DMS153 (cell line): ENCODE measurements at places on chromosomes 12 and 14.

DNA sequence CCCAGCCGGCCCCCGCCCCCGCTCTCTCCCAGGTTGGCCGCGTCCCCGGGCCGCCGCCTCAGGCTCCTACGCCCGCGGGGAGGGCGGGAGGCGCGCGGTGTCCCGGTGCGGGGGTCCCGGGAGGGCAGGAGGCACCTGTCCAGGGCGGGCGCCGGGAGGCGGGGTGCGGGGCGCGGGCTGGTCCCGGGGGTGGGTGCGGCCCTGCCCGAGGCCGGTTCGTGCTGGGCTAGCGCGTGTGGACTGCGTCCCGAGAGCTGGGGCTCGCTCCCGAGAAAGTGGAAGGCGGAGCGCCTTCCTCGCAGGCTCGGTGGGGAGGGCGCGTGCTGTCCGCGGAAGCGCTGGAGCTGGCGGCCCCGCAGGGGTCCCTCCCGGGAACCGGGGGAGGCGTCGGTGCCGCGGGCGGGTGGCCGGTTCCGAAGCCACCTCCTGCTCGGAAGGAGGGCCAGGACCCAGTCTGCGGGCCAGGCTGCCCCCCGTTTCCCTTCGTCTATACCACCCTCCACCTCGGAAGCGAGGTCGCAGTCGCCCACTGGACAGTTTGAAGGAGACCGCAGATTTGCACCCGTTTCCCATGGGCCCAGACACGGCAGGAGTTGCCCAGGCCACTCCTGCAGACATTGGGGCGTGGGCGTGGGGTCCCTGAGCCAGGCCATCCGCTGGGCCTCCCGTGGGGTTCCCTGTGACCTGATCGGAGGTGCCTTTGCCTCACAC is 636 bp downstream of the ZFYVE21 start:
- DNase-seq = no peak

GRCh38 chr14:101446387-101446969 is 114.8 kb upstream of the DIO3 start:
- DNase-seq = no peak

- DNase-seq = no peak
These were observed 43.7 kb downstream of the DUSP16 start for GRCh38 chr12:12518919-12519318.

GRCh38 chr14:56963381-56963780 is 153.1 kb upstream of the OTX2 start:
- DNase-seq = no peak

GRCh38 chr12:112992541-112993398 is 14.5 kb downstream of the OAS2 start:
- peak; percentile 8 for DNase-seq

DNA sequence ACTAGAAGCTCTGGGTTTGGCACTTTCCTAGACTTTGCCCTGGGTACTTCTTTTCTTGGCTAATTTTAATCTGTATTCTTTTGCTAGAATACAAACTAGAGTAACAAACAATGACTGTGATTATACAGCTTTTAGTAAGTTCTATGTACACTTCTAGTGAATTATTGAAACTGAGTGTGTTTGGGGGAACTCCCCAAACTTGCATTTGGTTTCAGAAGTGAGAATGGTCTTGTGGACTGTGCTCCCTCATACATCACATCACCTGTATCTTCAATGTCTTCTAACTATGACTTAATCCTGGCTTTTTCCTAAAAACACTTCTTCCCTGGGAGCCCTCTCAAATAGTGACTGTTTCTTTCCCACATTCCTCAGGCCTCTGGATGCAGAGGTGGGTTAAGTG is 23.6 kb upstream of the SSTR1 start:
- DNase-seq = no peak

DNA sequence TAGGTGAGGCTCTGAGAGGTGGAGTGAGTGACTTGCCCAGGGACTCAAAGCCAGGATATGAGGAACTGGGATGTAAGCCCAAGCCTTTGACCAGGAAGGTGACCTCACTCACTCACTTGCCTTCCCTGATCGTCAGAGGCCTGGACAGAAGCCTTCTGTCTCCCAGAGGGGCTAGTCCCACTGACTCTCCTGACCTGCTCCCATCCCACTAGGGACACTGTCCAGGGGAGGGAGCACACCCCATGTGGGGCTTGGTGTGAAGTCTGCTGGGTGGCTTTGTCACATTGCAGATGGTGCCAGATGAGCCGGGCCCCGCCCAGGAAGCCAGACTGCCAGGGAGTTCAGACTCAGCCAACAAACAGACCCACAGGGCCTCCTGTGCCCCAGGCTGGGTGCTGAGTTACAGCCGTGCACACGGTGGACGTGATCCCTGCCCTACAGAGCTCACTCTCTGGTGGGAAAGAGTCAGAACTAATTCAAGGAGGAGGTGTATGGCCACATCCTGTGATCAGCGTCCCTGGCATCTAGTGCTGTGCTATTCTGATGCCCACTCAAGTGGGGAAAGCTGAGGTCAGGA is 28.3 kb downstream of the MMAB start:
- no peak for DNase-seq

DNA sequence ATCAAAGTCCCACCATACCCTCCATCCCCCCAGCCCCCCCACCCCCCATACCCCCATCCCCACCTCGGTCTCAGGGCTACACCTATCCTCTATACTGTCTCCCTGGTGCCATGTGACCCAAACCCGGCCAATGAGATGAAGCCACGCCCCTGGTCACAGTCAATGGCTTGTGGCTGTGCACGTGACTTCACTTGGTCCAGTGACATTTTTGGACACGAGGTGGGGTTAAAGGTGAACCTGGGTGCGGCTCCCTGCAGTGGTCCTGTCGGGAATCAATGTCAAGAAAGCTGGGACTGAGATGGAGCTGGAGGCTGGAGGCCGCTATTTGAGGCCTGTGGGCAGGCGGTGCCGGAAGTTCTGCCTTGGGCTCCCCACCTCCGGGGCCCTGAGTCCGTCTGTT is 100.7 kb upstream of the MAP1LC3B2 start:
- no peak for DNase-seq

DNA sequence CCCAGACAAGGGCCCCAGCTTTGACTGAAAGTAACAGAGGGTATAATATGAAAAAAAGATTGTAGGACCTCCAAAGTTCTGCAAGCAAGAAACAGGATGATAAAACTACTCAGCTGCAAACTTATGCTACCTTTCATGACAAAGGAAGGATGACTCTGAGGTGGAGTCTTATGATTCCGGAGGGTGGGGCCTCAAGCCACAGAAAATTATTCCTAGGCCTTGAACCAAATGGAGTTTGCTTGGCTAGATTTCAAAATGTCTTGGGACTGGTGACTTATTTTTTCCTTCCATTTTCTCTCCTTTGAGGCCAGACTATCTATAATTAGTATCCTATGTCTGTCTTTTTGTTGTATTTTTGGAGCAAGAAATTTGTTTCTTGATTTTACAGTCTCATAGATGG is 336.4 kb downstream of the LRIG3 start:
- no peak for DNase-seq

GRCh38 chr14:70881549-70882177 is 25.6 kb upstream of the PCNX1 start:
- no peak for DNase-seq

DNA sequence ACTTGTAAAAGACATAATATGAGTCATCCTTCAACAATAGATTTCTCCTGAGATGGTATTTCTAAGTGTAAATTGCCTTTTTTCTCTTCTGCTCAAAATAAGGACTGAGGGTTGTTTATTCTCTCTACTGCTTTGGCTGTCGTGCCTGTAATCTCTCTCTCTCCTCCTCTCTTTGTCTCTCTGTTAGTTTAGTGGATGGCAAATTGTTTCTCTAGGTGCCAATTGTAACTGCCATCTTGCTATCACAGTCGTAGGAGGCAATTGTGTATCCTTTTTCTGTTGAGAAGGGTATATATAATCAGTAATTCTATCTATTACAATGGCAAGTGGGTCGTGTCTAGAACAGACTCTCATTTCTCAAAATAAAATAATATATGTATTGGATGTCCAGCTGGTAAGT is 545.0 kb upstream of the FBXO33 start:
- DNase-seq = peak; percentile 34

DNA sequence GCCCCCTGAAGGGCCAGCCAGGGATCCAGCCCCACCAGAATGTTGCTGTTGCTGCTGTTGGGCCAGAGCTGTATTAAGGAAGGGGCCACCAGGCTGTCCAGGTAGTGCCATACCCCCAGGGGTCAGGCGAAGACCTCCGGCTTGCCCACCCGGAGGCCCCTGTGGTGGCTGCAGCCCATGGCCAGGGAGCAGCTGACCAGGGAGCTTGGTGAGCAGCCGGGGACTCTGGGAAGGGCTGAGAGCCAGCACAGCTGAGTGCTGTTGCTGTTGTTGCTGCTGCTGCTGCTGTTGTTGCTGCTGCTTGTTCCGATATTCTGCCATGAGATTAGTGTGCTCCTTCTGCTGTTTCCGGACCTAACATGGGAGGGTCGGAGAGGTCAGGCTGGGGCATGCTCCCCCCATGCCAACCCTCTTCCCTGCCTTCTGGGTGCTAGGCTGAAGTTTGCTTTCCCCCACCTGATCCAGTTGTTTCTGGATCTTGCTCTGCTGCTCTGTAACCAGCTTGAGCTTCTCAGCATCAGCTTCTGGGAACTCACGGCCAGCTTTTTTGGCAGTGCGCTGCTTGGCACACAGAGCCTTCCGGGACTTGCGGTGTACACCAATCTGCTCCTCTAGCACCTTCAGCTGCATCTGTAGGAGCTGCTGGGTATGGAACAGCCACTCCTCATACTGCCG is 15.2 kb upstream of the PRKAG1 start:
- no peak for DNase-seq

GRCh38 chr12:9870286-9870866 is 1.2 kb upstream of the CLEC2B start:
- DNase-seq = no peak

- no peak for DNase-seq
These were observed 1.6 kb upstream of the PRKAB1 start for GRCh38 chr12:119666226-119666795.

DNA sequence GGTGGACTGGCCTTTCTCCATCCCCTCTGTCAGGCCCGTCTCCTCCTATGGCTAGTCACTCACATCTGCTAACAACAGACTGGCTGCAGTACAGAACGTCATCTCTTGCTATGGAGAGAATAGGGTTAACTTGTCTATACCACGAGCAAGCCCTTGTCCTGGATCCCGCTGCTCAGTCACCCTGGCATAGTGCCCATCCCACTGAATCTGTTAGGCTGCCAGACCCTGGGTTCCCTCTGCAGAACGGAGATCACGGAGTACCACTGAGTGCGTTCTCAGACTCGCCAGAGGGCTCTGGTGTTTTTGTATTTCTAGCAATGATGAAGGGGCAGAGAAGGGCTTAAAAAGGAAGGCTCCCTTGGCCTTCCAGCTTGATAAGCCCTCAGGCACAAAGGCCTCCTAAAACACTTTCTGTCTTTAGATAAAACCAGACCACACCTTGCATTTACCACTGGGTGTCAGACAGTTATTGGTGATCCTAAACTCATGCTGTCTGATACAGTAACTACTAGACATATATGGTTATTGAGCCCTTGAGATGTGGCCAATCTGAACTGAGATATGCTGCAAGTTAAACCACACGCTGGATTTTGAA is 6.3 kb upstream of the NRIP2 start:
- DNase-seq = no peak

GRCh38 chr12:91744597-91744996 is 401.0 kb downstream of the BTG1 start:
- DNase-seq = no peak

DNA sequence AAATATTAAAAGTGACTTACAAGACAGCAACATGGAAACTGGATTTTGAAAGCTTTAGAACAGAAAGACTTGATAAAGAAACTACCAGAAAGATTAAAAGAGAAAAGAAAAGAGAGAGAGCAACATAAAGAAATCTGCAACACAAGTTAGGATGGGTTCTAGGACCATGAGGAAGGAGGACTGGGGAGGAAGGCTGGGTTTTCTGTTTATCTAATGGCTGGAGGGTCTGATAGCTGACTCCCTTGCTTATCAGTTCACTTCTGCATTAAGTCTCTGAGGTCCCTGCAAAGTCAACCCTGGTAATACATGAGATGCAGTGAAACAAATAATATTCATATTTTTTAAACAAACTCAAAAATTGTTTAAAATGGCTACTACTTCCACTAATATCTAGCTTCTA is 90.1 kb downstream of the RPAP3 start:
- DNase-seq = no peak

DNA sequence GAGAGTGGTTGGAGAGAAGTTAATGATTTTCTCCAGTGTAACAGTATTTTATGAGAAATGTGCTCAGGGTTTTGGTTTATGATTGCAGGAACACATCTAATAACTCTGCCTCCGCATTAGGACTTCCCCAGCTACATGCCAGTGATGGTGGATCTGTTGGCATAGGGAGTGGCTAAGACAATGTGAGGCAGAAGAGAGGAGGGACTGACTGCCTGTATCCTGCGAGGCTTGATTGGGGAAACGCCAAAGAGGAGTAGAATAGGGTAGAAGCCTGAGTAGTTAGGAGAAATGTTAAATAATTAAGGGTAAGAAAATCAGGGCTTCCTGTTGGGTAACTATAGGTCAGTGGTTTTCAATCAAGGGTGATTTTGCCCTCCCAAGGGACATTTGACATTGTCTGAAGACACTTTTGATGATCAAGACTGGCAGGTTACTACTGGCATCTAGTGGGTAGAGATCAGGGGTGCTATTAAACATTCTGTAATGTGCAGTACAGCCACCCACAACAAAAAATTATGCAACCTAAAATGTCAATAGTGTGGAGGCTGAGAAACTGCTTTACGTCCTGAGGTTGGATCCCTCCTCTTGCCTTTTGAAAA is 12.8 kb downstream of the TDG start:
- DNase-seq = no peak

DNA sequence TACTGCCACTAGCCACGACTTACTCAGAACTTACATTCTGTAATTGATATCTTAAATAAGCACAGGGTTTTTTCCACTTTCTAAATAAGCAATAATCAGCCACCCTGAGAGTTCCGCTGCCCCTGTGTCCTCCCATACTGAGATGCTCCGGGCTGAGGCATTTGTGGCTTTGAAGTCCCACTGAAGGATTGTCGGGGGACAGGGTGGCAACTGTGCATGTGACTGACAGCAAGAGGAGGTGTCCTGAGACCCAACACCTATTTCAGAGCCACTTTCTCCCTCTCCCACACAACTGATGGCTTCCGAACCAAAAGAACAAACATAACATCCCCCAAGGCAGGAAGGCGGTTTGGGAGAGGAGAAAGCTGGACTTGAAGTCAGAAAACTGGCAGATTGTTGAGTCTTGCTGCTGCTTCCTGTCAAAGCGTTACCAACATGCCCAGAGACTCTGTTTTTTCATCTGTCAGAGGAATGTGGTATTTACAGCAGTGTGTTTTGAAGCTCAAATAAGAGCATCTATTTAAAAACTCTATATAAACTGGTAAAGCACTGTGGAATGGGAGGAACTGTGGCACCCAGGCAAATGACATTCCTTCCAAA is 157.9 kb upstream of the FKBP4 start:
- DNase-seq = no peak

DNA sequence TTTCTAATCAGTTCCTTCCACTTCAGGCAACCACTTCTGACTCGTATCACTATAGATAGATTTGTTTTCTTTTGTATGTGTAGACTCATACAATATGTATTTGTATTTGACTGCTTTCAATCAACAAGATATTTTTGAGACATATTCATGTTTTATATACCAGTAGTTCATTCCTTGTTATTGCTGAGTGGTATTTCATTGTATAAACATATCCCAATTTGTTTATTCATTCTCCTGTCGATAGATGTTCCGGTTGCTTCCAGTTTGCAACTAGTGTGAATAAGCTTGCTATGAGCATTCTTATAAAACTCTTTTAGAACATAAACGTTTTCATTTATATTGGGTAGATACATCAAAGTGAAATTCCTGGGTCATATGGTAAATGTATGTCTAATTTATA is 119.2 kb downstream of the FIGNL2 start:
- no peak for DNase-seq
